ENCODE measurements at places on chromosomes 11 and 22. TPM values are rescaled to one million over a fixed set of nuclear protein-coding genes. Genes with fewer than 3 reads are reported as not detected.

Gene DDTL
- total RNA-seq, result 2.1 TPM

DNA sequence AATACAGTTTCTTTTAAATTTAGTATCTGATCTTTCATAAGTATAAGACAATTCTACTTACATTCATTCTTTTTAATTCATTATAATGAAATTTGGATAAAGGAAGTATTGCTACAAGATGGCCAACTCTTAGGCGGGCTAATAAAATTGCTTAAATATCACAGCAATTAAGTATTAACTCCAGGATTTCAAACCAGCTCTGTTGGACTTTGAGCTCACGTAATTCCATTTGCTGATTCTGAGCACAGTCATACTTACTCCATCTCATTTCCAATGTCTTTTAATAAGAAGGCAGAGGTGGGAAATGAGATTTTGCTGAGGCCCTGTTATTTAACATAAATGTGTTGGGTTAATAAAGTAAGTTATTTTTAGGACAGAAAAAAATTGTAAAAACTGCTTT is 748.1 kb downstream of the KCNA4 start:
- no peak for DNase-seq

DNA sequence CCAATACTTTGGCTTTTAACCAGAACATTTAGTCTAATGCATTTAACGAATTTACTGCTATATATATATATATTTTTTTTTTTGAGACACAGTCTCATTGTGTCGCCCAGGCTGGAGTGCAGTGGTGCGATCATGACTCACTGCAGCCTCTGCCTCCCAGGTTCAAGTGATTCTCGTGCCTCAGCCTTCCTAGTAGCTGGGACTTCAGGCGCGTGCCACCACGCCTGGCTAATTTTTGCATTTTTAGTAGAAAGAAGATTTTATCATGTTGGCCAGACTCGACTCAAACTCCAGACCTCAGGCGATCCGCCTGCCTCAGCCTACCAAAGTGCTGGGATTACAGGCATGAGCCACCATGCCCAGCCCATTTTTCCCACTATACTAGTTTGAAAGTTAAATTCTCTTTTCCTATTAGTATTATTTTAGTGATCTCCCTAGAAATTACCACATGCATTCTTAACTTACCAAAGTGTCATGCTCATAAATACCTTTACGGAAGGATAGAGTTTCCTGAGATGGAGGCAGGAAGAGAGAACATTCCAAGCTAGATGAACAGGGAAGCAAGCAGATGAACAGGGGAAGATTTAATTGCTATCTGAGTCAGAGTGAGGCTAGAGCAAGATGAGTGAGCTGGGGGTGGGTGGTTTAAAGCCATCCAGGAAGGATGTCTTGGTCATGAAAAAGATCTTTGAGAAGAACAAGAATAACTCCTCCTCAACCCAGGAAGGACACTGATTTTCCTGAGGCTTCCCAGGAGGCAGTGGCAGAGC is 4.4 kb upstream of the PGAP2 start:
- DNase-seq, result no peak

GRCh38 chr11:134480136-134480712 is 68.2 kb upstream of the B3GAT1 start:
- no peak for DNase-seq

DNA sequence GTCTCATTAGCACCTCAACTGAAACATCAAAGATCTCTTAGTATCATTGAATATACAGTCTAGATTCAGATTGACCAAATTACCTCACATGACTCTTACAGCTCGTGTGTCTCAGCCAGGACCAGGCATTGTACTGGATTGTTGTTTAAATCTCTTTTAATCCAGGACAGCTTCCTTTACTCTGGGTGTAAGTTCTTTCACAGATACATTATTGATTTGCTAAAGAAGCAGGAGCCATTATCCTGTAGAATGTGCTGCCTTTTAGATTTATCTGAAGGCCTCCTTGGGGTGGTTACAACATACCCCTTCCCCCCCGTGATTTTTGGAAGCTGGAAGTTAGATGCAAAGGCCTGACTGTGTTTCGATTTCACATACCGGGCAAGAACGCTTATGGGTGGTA is 4.2 kb downstream of the MCM5 start:
- DNase-seq, result no peak

DNA sequence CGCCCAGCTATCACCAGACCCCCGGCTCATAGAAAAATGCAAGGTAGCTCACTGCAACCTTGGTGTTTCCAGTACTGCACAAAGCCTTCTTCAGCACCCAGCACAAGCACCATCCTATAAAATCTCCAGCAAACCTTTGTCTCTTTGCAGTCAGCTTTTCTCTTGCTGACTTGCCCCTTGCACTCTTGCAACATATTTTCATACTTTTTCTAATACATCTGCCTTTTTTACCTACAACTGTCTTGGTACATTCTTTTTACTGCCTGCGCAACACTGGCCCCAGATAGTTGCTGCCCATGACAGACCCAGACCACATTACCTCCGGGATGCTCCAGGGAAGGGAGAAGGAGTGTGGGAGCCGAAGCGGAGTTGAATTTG is 142.4 kb downstream of the MPPED1 start:
- DNase-seq, result no peak

GRCh38 chr22:28736301-28737155 is 5.1 kb downstream of the CHEK2 start:
- DNase-seq, result no peak

Gene ENDOD1
- 2.5 TPM for total RNA-seq

- no peak for DNase-seq
Measured at GRCh38 chr11:111911563-111912401, at the start of gene CRYAB. Gene CRYAB (minus strand): TSS chr11:111911770. CDS start chr11:111911724, 46 bp downstream.

- no peak for DNase-seq
Measured at GRCh38 chr11:133504906-133505305, 27.4 kb downstream of the OPCML start.

GRCh38 chr11:94147433-94147845 is 18.8 kb downstream of the PANX1 start:
- DNase-seq, result no peak

DNA sequence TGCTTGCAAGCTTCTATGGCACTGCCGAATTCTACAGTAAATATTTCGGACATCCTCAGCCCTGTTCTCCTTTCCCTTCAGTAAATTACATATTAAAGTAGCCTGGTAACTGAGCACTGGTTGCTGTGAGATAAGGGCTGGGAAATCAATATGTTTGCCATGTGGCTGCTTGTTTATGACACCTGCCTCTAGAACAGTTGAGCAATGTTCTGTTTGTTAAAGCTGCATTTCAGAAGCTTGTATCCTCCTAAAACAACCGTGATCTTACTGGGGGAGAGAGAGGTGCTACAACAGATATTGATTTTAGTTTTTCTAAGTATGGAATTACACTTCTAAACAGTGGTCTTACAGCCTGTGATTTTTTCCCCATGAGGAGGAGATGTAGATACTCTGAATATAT is 39.4 kb downstream of the ZBTB16 start:
- no peak for DNase-seq

Gene CABP4
- total RNA-seq, result not detected

Gene NCF4
- not detected for total RNA-seq

DNA sequence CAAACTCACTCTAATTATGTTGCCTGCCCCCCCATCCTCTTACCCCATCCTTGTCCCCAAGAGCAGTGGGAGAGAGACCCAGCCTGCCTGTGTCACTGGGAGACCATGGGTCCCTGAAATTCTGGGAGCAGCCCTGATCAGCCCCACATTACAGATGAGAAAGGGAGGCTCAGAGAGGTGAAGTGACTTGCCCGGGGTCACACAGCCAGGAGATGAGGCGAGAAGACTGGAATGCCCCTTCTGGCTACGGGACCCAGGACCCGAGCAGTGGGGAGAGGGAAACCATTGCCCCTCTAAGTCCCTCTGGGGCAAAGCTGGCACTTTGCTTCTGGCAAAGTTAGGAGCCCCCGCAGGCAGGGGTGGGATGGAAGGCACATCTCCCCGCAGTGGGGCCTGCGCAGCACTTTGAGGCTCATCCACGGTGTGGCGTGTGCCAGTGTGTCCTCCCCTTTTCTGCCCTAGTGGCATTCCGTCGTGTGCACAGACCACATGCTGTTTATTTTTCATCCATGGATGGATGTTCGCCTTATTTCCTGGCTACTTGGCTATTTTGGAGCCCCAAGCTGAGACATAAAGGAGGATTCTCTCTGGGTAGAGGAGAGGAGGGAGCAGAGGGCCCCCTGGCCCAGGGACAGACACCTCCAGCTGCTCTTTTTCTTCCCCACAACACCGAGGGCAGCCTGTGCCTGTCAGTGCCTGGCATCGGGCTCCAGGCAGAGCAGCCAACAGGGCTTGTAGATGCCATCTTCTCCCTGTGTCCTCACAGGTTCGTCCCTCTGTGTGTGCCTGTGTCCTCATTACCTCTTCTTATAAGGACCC is 3.7 kb upstream of the FGF3 start:
- no peak for DNase-seq

DNA sequence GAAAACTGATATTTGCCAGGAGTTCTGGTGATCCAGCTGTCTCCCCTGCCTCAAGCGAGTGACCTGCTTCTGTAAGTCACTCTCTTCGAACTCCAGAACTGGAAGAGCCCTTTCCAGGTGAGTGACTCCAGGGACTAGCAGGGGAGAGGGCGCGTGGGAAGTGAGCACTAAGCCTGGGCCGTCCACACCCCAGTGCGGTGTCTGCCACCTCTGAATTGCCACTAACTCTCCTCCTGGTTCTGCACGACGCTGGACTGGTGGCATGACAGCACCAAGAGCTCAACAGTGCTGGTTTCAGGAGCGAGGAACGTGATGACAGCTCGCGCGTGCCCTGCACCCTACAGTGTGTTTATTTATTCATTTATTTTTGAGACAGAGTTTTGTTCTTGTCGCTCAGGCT is 22.9 kb downstream of the KIAA0930 start:
- DNase-seq, result no peak

GRCh38 chr11:24515632-24516031 is 18.8 kb downstream of the LUZP2 start:
- DNase-seq, result no peak

- DNase-seq, result no peak
Measured at GRCh38 chr22:28497188-28497587, 182.5 kb downstream of the TTC28 start.

DNA sequence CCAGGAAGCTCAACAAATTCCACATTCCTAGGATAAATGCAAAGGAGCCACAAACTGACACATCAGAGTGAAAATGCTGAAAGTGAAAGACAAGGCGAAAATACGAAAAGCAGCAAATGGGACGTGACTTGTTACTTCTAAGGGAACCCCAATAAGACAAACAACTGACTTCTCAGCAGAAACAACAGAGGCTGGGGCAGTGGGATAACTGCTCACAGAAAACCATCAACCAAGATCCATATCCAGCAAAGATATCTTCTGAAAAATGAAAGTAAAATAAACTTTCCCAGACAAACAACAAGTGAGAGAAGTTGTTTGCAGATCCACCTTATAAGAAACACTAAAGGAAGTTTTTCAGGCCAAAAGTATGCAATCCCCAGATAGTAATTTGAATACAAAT is 72.1 kb downstream of the DGCR2 start:
- no peak for DNase-seq
